A549 treated with Mapracorat at 1 μM for 4 hours (cell line): ENCODE measurements at places on chromosomes 5 and 9. TPM values are rescaled to one million over a fixed set of nuclear protein-coding genes. Genes with fewer than 3 reads are reported as not detected.

C5orf52 gene
- total RNA-seq, result not detected in 5 replicates

TTC23L gene
- not detected in 5 replicates for total RNA-seq

BAAT gene
- 0.23 to 0.45 TPM (median 0.35 TPM) in 5 replicates for total RNA-seq

UGT3A2 gene
- total RNA-seq, result not detected in 5 replicates

SPINK4 gene
- not detected in 5 replicates for total RNA-seq

ZBTB43 gene
- total RNA-seq, result 7.2 to 10.4 TPM (median 7.4 TPM) in 5 replicates
